ENCODE measurements at places on chromosomes 12 and 14.

DNA sequence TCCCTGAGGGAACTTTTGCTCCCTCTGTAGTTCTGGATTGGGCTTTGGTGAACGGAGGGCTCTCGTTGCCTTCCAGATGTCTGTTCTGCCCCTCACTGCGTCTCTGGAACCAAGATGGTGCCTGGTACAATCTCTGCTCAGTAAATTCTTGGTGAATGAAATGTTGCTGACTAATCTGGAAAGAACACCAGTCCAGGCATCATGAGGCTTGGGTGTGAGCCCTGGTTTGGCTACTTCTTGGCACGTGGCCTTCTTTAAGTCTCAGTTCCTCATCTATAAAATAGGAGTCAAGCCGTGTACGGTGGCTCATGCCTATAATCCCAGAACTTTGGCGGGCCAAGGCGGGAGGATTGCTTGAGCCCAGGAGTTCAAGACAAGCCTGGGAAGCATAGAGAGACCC is 4.3 kb downstream of the HHIPL1 start:
- no peak for DNase-seq

GRCh38 chr12:66188584-66189485 is at the start of gene IRAK3:
Gene IRAK3, plus strand, starts transcription at chr12:66189214. Its CDS starts 86 bp downstream, at chr12:66189300.
- DNase-seq: peak; percentile 24

DNA sequence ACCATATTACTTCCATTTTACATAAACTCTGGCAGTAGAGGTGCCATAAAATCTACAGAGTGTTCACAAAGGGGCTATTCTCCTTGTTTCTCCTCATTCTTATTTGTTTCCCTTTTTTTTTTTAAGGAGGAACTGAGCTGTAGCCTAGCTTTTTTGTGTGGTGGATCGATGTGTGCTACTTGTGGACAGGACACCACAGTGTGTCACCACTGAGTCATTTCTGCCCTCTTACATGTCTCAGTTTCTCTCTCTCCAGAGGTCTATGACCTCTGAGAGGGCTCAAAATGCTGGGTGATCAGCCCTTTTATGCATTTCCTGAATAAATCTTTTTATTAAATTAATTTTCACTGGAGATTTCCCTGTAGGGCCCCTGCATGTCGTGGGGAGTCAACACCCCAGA is 370.2 kb downstream of the ADGRD1 start:
- DNase-seq: no peak

DNA sequence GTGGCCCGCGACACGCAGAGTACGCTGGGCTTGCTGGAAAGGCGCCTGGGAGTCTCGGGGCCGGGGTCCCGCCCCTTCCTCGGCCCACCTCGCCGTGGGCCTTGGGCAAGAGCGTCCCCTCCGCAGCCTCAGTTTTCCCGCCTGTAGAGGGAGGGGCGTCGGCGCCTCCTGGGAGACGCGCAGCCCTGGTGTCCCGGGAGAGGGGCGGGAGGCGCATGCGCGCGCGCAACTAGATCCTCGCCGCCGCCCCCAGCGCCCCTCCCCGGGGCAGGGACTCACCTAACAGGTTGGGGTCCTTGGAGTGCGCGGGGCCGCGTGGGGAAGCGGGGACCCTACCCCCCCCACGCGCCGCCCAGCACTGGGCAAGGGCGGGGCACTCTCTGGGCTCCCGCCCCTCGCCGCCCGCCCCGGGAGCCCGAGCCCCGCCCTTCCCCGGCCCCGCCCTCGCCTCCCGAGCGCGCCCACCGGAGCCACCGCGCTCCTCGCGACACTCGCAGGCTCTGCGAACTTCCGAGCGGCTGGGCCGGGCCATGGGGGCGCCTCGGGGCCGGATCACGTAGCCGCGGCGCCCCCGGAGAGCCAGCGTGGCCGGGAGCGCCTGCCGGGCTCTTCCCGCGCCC is at the start of gene KIF26A:
Gene KIF26A (plus strand): TSS at position 490 of the 620 bp plus-strand sequence. CDS start 136 bp downstream, outside the sequence.
- DNase-seq: no peak

DNA sequence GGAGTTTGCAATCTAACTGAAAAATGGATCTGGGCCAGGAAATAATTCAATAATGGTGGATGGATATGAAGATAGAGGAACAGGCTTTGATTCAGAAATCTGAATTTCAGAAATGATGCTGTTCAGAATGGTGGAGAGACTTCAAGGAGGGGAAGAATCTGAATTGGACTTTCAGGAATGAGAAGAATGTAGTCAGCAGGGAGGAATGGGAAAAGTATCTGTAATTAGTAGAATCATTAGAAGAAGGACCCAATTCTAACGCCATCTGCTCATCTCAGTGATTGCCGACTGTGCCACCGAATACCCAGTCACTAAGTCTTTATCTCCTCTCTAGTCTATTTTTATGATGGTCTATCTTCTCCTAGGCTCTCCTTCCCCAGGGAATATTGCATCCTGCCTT is 363.2 kb downstream of the GALC start:
- no peak for DNase-seq

- DNase-seq: no peak
Measured at GRCh38 chr12:102851246-102851645, 65.8 kb downstream of the PAH start.

- peak; percentile 12 for DNase-seq
Measured at GRCh38 chr12:22121224-22121623, 75.2 kb downstream of the CMAS start.

DNA sequence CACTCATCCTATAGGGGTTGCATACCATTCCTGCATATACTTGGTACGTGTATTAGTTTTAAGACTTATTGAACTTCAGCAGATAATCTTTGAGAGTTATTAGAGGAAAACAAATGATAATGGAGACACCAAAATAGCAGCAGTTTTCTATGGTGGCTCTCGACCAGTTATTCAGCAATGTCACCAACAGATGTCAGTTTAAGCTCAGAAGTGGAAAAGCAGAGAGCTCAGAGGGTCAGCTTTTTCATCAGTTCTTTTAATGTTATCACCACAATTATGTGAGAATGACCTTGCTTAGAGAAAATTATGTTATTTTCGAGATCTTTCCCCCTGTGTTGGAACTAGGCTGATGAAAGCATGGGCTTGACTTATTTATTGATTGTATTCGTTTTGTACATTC is 32.0 kb downstream of the PTPN11 start:
- no peak for DNase-seq

DNA sequence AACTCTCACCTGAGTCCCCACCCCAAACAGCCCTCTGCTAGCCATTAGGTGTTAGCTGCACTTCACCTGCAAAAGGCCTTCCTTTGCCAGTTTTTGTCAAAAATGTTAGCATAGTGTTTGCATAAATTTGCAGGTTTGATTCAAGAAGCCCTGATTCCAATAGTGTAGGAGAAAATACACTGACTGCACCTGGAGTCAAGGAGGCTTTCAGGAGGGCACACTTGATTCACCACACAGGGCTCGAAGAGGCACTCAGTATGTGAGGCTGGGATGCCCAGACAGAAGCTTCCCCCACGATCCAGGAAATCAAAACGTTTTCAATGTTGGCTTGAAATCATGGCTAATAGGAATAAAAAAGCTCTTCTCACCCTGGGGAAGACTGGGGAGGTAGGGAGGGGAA is 40.5 kb upstream of the DDX11 start:
- DNase-seq: no peak

DNA sequence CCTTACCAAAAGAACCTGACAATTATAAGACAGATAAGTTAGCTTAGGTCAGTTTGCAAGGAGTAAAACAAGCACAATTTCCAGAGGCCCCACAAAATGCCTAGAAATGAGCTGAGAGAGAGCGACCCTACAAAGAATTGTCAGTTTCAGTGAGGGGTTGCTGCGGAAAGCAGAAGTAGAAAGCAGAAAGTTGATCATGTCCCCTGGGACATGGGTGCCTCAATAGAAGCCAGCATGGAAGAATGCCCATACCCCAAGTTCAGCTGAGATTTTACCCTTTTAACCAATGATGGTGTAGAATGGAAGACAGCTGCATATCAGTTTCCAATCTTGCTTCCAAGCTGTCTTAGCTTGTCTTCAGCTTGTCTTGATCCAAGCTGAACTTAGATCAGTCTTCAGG is 21.8 kb upstream of the CRY1 start:
- no peak for DNase-seq

- DNase-seq: no peak
Measured at GRCh38 chr12:57823131-57823907, 4.8 kb upstream of the AVIL start.

DNA sequence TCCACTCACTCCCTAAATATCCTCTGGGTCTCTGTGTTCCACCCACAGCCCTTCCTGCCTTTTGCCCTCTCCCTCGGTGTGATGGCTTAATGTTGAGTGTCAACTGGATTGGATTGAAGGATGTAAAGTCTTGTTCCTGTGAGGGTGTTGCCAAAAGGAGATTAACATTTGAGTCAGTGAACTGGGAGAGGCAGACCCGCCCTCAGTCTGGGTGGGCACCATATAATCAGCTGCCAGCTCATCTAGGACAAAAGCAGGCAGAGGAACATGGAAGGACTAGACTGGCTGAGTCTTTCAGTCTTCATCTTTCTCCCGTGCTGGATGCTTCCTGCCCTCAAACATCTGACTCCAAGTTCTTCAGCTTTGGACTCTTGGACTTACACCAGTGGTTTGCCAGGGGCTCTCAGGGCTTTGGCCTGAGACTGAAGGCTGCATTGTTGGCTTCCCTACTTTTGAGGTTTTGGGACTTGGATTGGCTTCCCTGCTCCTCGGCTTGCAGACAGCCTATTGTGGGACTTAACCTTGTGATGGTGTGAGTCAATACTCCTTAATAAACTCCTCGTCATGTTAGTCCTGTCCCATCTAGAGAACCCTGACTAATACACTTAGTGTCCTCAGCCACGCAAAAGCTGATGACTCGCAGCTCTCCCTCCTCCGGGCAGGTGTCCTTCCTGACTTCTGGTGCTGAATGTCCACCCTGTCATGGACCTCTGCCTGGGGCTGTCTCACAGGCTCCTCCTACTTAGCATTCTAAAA is 5.9 kb downstream of the DGLUCY start:
- no peak for DNase-seq

DNA sequence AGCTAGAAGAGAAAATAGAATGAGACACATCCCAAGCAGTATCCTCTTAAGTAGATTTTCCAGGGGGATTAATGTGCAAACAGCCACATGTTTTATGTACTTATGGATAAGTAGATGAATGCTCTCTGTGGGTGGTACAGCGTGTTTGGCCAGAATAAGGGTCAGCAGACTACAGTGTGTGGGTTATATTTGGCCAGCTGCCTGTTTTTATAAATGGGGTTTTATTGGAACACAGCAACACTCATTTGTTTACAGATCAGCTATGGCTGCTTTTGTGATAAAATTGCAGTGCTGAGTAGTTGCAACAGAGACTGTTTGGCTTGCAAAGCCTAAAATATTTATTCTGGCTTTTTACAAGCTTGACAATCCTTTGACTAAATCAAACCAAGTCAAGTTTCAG is 780.2 kb upstream of the SEL1L start:
- no peak for DNase-seq

DNA sequence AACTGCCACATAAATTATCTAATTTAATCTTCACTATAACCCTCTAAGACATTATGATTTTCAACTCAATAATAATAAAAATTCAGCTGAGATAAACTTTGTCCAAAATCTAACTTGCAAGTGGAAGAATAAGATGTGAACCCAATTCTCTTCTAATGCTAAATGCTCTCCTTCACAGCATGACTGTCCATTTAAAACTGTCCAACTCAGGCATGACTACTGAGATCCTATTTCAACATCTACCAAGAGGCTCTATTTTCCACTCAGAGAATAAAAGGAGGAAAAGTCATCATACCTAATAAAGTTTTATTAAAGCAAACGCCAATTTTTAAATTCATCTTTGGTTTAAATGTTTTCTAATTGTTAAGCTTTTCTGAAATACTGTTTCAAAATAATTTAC is 183.6 kb downstream of the MED13L start:
- no peak for DNase-seq

DNA sequence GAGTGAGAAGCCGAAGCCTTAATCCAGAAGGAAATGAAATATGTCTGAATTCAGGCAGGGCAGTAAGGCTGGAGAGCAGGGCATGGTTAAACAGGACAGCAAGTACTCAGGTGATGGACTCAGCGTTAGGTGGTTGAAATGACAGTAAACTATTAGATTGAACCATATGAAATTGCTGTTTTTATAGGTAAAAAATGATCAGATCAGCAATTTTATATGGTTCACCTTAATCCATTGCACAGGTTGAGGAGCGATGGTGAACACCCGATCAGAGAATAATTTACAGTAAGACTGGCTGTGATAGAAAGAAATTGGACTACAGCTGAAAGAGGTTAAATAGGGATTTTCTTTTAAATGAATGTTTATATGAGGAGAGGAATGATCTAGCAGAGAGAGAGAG is 56.6 kb downstream of the TTC6 start:
- no peak for DNase-seq

- DNase-seq: no peak
Measured at GRCh38 chr12:57261428-57261865, 10.5 kb upstream of the STAC3 start.

DNA sequence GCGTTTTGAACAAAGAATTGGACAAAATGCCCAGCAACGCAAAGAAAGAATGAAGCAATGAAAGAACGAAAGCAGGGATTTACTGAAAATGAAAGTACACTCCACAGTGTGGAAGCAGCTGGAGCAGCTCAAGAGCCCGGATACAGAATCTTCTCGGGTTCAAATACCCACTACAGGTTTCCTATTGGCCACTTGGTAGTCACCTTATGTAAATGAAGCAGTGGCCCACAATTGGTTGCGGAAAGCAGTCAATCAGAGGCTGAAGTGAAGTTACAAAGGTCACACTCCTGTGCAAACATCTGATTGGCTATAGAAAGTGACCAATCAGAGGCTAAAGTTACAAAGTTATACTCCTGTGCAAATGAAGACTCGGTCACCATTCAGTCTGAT is 15.0 kb upstream of the PPP1R13B start:
- DNase-seq: no peak

- no peak for DNase-seq
Measured at GRCh38 chr12:124442281-124442680, 125.1 kb downstream of the NCOR2 start.

DNA sequence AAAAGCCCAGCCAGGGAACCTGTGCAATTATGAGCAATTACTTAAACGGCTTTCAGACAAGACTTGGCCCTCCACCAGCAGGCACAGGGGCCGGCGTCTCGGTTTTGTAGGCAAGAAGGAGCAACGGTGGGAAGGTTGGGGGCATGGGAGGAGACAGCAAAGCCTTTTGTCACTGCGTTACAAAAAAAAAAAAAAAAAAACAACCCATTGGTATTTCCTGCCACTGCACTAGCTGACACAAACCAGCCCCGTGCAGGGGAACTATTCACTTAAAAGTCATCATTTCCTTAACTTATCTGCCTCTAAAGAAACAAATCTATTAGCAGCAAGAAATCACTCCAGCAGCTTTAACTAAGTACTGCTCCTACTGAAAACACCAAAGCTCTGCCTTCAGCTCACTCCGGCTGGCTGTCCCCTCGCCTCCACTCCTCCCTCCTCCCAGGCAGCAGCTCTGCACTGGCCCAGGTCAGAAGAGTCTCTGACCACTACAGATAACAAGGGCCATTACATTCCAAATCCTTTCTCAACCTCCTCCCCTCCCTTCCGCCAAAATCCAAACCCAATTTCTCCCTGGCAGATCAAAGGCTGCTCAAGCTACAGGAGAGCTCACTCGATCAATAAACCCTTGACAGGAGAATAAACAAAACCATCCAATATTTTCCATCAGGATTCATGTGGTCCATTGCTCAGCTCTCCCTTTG is 105.2 kb upstream of the CDKN3 start:
- DNase-seq: no peak

- no peak for DNase-seq
Measured at GRCh38 chr12:106954462-106955376, 988 bp upstream of the TMEM263 start.
